A549 treated with Hydrocortisone at 1 μM for 4 hours (cell line): ENCODE measurements at places on chromosomes 2 and 18. TPM values are rescaled to one million over a fixed set of nuclear protein-coding genes. Genes with fewer than 3 reads are reported as not detected.

CABLES1 gene
- 14.3 to 17.6 TPM (median 15.3 TPM) in 5 replicates for total RNA-seq

SCG2 gene
- 0.90 to 1.3 TPM (median 0.98 TPM) in 5 replicates for total RNA-seq

ADD2 gene
- total RNA-seq = 18.8 to 28.6 TPM (median 25.3 TPM) in 5 replicates

PPM1B gene
- 24.5 to 39.9 TPM (median 33.4 TPM) in 5 replicates for total RNA-seq

CRYGC gene
- total RNA-seq = not detected in 5 replicates

USP37 gene
- 4.7 to 6.7 TPM (median 4.9 TPM) in 5 replicates for total RNA-seq

PRPF40A gene
- 68.5 to 96.0 TPM (median 82.1 TPM) in 5 replicates for total RNA-seq

WDR43 gene
- 83.8 to 111 TPM (median 89.9 TPM) in 5 replicates for total RNA-seq

CCBE1 gene
- 9.7 to 14.4 TPM (median 13.0 TPM) in 5 replicates for total RNA-seq

RBM44 gene
- 0.16 to 0.30 TPM (median 0.21 TPM) in 5 replicates for total RNA-seq

ASB1 gene
- 41.6 to 57.9 TPM (median 54.6 TPM) in 5 replicates for total RNA-seq

SIX3 gene
- 1.9 to 2.9 TPM (median 2.8 TPM) in 5 replicates for total RNA-seq

ARHGAP28 gene
- 0.07 to 0.18 TPM (median 0.13 TPM) in 4 of 5 replicates, not detected in the other for total RNA-seq

WNT10A gene
- total RNA-seq = 0.06 to 0.12 TPM (median 0.09 TPM) in 4 of 5 replicates, not detected in the other

HOXD9 gene
- total RNA-seq = 0.58 to 1.7 TPM (median 1.1 TPM) in 5 replicates

ACSL3 gene
- total RNA-seq = 136 to 218 TPM (median 152 TPM) in 5 replicates

LIMS2 gene
- total RNA-seq = 6.3 to 9.8 TPM (median 6.4 TPM) in 5 replicates

STK17B gene
- total RNA-seq = 7.3 to 11.0 TPM (median 9.0 TPM) in 5 replicates

ELMOD3 gene
- 10.6 to 15.2 TPM (median 11.6 TPM) in 5 replicates for total RNA-seq

TRABD2A gene
- total RNA-seq = 9.9 to 14.2 TPM (median 12.8 TPM) in 5 replicates

ILKAP gene
- 37.9 to 43.8 TPM (median 39.6 TPM) in 5 replicates for total RNA-seq

SPATA3 gene
- total RNA-seq = not detected in 5 replicates

ADAM23 gene
- total RNA-seq = 8.2 to 9.5 TPM (median 9.1 TPM) in 5 replicates

SP140 gene
- total RNA-seq = 0.16 to 0.29 TPM in 2 of 5 replicates, not detected in the others

NT5DC4 gene
- not detected in 5 replicates for total RNA-seq

PIAS2 gene
- 7.3 to 9.6 TPM (median 8.6 TPM) in 5 replicates for total RNA-seq

COL6A3 gene
- total RNA-seq = 0.14 to 0.43 TPM (median 0.36 TPM) in 5 replicates

CCDC85A gene
- total RNA-seq = 0.29 to 0.33 TPM (median 0.32 TPM) in 5 replicates

POTEF gene
- total RNA-seq = not detected in 5 replicates

CCDC141 gene
- total RNA-seq = 0.01 TPM in 1 of 5 replicates, not detected in the others

POTEI gene
- 0.01 TPM in 1 of 5 replicates, not detected in the others for total RNA-seq

RAB6C gene
- total RNA-seq = not detected in 5 replicates

CHST9 gene
- not detected in 5 replicates for total RNA-seq

BOLL gene
- total RNA-seq = not detected in 5 replicates

TRIM54 gene
- total RNA-seq = 0.81 to 1.1 TPM (median 0.88 TPM) in 5 replicates

MAB21L4 gene
- 0.12 to 0.54 TPM (median 0.24 TPM) in 4 of 5 replicates, not detected in the other for total RNA-seq

PELI1 gene
- 1.1 to 1.7 TPM (median 1.2 TPM) in 5 replicates for total RNA-seq

VWC2L gene
- not detected in 5 replicates for total RNA-seq

KDSR gene
- 37.6 to 43.8 TPM (median 40.5 TPM) in 5 replicates for total RNA-seq

LRP2 gene
- total RNA-seq = 0.01 to 0.07 TPM (median 0.02 TPM) in 3 of 5 replicates, not detected in the others

SERPINB5 gene
- total RNA-seq = 0.13 to 0.45 TPM (median 0.17 TPM) in 5 replicates

PSMA8 gene
- total RNA-seq = not detected in 5 replicates

NTSR2 gene
- total RNA-seq = 0.05 to 0.09 TPM in 2 of 5 replicates, not detected in the others

SUMO1 gene
- total RNA-seq = 134 to 166 TPM (median 140 TPM) in 5 replicates

FBLN7 gene
- total RNA-seq = 0.44 to 0.66 TPM (median 0.56 TPM) in 5 replicates

MSTN gene
- total RNA-seq = not detected in 5 replicates

CRYGA gene
- not detected in 5 replicates for total RNA-seq

SRD5A2 gene
- total RNA-seq = 0.02 to 0.06 TPM (median 0.03 TPM) in 5 replicates
